ENCODE measurements at places on chromosomes 1 and 21.
A peak's percentile ranks its signal among the peaks of the same experiment; 100 is the strongest.

GRCh38 chr1:92953491-92953890 is 7.8 kb downstream of the DIPK1A start:
- no peak for DNase-seq

- DNase-seq = no peak
These were observed 228.4 kb downstream of the SEC16B start for GRCh38 chr1:177741476-177741875.

DNA sequence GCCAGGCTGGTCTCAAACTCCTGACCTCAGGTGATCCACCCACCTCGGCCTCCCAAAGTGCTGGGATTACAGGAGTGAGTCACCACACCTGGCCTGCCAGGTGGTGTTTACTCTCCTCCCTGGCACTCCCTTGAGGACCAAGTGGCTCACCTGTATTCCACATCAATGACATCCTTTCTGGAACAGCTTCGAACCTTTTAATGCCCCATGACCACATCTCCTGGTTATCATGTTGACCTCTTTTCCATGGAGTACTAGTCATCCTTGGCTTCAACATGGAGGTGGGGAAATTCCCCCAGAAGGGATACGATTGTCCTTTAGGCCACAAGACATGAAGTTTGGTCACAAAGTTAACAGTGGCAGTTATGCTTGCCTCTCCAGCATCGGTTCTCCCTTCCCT is 66.9 kb downstream of the CDC7 start:
- no peak for DNase-seq

DNA sequence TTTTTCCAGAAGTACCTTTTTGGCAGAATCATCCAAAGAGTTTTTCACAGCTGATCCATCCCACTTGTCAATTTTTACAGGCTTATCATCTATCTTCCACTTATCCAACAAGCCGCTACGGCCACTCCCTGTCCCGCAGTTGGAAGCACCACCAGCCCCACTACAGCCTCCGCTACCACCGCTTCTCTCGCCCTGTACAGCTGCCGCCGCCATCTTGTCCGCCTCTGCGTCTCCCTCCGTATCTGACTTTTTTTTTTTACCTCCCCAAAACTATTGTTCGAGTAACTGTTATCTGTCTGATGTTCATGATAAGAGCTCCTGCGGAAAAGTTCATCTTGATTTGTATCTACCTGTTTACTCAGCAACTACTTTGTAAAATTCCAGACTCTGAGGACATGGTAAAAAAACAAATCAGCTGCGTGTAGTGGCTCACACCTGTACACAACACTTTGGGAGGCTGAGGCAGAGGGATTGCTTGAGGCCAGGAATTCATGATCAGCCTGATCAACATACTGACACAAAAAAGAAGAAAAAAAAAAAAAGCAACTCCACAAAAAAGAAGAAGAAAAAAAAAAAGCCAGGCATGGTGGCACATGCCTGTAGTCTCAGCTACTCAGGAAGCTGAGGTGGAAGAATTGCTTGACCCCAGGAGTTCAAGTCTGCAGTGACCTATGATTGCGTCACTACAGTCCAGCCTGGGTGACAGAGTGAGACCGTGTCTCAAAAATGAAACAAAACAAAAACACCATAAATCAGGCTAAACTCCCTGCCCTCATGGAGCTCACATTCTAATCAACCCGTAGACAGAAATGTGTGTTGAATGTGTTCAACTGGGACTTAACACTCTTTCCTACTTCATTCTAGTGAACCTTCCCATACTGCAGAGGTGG is 8.0 kb upstream of the EYA3 start:
- no peak for DNase-seq

DNA sequence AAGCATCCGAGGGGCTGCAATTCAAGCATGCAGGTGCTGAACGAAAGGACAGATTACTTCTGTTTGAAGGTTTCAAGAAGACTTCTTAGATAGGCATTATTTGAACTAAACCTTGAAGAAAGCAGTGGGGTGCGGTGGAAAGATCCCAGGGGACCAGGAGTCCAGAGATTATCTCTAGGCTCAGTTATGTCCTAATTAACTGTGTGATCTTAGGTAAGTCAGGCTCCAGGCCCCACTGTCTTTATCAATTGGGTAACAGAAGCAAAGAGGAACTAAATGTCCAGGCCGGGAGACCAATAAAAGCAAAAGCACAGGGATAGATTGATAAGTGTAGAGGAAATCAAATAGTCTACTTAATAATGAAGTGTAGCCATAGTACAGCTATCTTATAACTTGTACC is 72.9 kb upstream of the CDC42BPA start:
- no peak for DNase-seq

DNA sequence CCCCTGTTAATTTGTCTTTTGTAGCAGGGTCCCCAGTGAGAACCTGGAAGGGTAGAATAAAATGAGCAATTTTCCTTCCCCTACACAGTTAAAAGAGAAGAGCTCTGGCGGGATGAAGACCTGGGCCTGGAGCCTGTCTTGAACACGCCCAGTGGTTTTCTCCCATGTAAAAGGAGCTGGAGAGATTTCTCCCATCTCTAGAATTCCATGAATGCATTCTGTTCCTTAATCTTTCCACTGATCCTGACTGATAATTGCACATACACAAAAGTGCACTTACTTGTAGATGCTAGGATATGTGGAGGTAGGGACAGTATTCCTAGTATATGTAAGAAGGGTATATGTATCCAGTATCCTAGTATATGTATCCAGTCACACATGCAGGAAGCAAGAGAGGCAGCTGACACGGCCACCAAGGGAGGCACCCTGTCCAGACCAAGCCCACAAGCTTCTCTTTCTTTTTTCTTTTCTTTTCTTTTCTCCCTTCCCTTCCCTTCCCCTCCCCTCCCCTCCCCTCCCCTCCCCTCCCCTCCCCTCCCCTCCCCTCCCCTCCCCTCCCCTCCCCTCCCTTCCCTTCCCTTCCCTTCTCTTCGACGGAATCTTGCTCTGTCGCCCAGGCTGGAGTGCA is 11.9 kb upstream of the PKNOX1 start:
- DNase-seq = no peak

GRCh38 chr1:243748706-243749283 is 101.2 kb downstream of the AKT3 start:
- peak; percentile 1 for DNase-seq

Data from NCI-H526 (cell line).